Stimulated activated CD4-positive, alpha-beta T cell treated with anti-CD3 and anti-CD28 coated beads, Interleukin-12 subunit alpha, Interleukin-12 subunit beta, amount 100 ng/mL, for 4 hours (primary cell): ENCODE measurements at places on chromosomes 7 and 10.

DNA sequence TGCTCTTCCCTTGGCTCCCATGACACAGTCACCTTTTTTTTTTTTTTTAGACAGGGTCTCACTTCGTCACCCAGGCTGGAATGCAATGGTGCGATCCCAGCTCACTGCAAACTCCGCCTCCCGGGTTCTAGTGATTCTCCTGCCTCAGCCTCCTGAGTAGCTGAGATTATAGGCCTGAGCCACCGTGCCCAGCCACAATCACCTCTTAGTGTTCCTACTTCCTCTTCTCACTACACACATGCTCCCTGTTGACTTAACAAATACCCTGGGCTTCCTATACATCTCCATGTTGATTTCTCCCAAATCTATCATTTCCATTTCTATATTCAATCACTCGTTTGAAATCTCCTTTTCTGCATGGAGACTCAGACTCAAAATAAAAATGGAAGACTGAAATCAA is 91.7 kb downstream of the CUBN start:
- DNase-seq = no peak

- DNase-seq = no peak
Observed at GRCh38 chr10:118904286-118904685, 125.2 kb upstream of the NANOS1 start.

DNA sequence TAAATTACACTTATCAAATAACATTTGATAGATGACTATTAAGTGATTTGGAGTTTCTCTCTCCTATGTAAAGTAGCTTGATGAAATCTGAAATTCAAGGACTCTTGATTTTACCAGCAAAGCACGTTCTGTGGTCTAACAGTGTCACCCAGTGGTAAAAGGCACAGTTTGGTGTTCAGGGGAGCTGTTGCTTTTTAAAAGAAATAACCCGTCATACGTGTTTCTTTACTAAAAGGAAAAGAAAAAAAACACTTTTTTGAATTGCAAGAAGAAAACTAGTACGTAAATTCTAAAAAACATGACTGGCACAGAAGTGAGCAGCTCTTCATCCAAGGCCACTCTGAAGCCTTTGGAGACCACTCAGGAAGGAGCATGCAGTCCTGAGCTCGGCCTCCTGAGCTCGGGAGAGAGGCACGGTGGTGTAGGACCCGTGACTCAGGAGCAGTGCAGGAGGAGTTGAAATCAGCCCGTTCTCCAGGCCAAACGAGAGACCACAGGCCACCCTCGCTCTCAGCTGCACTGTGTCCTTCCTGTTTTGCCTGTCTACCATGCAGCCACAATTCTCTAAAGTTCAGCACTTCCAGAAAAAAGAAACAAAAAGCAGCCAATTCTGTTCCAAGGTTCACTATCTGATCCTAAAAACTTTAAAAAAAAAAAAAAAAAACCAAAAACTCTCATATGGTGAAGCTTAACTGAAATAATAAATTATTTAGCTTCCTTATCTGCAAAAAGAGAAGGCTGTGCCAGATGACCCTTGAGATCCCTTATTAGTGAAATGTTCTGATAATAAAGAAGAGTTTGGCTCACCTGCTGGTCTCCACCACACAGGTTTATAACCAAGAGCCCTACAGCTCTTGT is 212.6 kb upstream of the FRMD4A start:
- no peak for DNase-seq

GRCh38 chr7:143979359-143979758 is 20.8 kb upstream of the OR6B1 start:
- no peak for DNase-seq

DNA sequence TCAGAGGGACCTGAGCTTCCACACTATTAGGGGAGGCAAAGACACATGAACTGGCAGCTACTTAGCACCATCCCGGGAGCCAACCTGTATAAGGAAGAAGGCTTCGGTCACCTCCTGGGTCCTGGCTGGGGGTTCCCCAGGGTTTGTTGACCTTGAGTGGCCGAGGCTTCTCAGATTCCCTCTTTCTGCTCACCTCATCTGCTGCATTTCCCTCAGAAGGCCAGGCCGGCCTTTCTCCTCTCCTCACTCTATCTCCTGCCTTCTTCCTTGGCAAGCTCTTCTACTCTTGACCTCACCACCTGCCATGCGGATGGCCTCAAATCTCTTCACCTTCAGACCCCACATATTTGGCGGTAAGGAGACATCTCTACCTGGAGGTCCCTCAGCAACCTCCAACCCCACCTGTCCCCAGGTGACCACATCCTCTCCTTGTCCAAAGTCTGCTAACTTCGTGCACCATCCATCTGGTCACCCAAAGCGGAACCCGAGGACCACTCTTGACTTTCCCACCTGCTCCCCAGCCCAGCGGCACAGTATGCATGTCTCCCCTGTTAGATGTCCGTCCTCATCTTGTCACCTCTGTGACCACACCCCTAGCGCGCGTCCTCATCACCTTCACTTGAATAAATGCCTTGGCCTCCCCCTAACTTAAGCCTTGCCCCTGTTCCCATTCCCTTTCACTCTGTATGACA is 133.8 kb upstream of the UNC5B start:
- no peak for DNase-seq

GRCh38 chr10:24009115-24009514 is 199.8 kb upstream of the KIAA1217 start:
- no peak for DNase-seq

DNA sequence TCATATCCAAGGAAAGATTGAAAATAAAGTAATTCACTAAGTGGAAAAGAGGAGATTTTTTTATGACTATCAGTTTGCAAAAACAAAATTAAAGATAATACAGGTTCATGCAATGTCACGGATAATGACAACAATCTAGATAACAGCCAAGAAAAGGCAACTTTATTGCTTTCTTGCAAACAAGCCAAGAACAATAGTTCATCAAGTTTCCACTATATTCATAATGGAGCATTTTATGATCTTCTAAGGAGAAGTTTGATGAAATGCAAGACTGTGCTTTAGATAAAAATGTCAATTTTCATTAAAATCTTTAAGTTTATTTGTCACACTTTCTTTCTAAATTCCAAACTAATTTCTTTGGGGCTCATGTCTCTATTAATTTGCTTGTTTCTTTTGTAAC is 53.9 kb upstream of the NRP1 start:
- no peak for DNase-seq
